ENCODE measurements at places on chromosomes 1 and 21.

DNA sequence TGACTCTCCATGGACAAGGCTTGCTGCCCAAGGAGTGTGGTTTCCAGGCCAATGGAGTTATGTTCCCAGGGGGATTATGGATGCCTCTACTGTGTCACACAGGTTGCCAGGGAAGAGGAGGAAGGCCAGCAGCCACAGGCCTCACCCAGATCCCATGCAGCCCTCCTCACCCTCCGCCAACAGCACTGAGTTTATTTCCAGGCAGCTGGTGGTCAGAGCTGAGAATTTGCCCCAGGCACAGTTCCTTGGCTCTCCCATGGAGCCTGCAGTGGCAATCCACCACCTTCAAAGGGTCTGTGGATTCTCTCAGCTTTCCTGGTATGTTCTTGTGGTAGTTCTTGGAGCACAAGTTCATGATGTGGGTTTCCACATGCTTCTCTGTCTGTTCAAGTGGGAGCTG, 79.2 kb downstream of the NTNG1 start:
- no peak for DNase-seq

GRCh38 chr21:16455526-16455925, 725.7 kb downstream of the USP25 start:
- no peak for DNase-seq

- no peak for DNase-seq
Observed at GRCh38 chr1:53984726-53985125, 33.3 kb downstream of the LDLRAD1 start.

DNA sequence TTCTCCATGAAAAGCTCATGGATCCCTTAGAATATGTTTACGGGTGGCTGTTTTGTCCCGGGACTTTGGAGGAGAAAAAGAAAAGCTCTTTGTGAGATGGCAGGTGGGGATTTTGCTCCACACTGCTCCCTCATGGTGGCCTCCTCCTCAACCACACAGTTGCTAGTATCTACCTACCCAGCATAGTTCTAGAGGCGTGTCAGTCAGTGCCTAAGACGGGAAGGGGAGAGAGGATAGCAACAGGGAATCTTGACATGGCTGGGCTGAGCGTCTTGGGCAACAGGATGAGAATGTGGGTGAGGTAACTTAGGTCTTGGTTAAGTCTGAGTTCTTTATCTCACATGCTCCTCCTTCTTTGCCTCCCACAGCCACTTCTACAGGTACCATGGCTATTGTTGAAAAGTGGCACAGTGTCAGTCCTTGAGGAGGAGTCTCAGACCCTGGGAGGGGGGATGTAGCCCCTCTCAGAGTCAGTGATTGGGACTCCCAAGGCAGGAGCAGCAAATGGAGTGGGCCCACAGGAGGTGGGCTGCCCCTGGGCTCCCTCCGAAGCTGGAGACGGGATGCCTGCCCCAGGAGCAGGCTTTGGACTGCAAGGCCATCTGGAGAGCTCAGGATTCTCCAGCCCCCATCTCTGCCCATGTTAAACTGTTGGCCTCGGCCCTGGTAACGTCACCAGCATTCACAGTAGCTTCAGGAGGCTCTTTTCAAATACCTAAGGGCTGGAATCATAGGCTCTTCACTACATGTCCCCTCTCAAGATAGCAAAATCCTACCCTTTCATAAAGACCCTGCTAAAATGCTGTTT, 75.4 kb downstream of the TENT5C start:
- DNase-seq, result no peak

DNA sequence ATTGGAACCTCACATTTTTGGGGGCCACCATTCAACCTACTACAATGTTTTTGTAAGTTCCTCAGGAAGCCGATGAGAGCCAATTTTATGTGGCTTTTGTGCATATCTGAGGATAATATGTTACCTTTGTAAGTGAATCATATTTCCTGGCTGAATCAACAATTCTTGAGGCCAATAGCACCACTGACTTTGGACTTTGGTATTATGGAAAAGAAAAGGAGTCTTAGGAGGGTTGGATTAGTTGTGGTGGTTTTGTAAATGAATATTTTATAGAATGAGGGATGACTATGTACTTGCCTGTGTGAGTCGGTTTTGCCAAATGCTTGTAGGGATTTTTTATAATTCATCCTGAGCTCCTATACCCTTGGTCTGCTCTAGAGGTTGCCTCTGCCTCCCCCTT, 181.5 kb upstream of the HMGB4 start:
- no peak for DNase-seq

GRCh38 chr1:33182896-33183295, 1.1 kb upstream of the TRIM62 start:
- no peak for DNase-seq

GRCh38 chr1:98516306-98516705, 145.2 kb upstream of the SNX7 start:
- no peak for DNase-seq

GRCh38 chr21:36825658-36826057, 126.7 kb downstream of the SIM2 start:
- peak; percentile 86 for DNase-seq

- no peak for DNase-seq
Observed at GRCh38 chr1:6041432-6042062, 4.1 kb upstream of the KCNAB2 start.

DNA sequence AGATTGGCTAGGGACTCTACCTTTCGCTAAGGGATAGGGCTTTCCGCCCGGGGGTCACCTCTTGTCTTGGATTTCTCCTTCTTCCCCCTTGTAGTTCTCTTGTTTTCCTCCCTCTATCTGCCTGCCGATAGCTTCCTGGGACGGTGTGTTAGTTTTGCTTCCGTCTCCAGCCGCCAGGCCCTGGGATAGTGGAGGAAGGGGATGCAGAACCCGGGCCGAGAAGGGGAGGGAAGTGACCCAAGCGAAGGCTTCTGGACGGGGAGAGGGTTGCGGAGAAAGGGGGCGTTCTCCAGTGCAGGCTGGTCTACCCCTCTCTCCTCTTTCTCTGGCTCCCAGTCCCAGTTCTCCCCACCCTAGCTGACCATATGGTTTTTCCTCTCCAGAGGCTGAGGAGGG, 871 bp downstream of the TUFT1 start:
- peak; percentile 17 for DNase-seq

DNA sequence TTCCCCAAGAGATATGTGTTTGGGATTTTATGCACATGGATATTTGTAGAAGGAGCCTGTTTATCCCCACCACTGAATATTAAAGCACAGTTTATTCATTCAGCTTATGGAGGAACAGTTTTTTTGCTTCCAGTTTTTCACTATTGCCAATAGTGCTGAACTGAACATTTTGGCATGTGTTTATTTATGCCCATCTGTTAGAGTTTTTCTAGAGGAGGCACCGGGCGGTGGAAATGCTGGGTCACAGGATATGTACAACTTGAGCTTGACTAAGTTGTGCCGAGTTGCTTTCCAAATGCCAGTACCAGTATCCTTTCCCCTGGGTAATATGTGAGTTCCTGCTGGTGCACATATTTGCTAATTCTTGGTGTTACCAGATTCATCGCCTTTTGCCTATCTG, 111.3 kb downstream of the GREM2 start:
- no peak for DNase-seq

DNA sequence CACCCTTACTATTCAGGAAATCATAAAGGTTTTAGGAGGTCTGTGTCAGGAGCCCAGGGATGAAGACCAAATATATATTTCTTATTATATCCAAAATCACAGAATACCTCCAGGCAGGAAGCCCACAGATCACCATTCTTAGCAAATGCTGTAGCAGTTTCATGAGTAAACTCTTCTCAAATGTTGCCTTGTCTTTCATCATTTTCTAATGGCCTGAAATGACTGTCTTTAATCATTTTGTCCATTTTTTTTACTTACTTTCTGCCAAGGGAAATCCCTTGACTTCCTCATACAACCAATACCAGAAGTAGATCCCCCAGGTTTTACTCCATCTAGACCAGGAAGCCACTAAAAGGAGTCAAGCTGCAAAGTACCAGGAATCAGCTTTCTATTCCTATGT, 32.4 kb downstream of the PSMG1 start:
- no peak for DNase-seq

GRCh38 chr1:88877382-88877825, 14.0 kb downstream of the GTF2B start:
- DNase-seq, result peak; percentile 6

- DNase-seq, result no peak
Observed at GRCh38 chr1:6823793-6824192, 38.5 kb downstream of the CAMTA1 start.

- DNase-seq, result no peak
Observed at GRCh38 chr1:225617479-225617878, 35.4 kb downstream of the ENAH start.

DNA sequence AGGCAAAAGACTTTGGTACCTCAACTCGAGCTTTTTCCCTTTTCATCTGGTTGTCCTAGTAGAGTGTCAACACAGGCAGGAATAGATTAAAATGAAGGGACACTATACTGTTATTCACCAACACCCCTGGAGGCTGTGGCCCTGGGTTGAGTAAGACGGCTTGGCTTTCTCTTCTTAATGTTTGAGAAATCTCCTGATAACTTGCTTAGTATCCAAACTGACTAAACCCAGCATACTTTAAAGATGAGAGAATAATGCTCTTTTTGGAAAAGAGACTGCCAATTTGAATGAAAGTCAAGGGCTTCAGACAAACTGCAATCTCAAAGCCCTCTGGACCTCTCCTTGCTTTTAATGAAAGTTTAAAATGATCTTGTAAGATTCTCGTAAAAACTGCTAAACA, 2.6 kb upstream of the SLC30A1 start:
- DNase-seq, result no peak

DNA sequence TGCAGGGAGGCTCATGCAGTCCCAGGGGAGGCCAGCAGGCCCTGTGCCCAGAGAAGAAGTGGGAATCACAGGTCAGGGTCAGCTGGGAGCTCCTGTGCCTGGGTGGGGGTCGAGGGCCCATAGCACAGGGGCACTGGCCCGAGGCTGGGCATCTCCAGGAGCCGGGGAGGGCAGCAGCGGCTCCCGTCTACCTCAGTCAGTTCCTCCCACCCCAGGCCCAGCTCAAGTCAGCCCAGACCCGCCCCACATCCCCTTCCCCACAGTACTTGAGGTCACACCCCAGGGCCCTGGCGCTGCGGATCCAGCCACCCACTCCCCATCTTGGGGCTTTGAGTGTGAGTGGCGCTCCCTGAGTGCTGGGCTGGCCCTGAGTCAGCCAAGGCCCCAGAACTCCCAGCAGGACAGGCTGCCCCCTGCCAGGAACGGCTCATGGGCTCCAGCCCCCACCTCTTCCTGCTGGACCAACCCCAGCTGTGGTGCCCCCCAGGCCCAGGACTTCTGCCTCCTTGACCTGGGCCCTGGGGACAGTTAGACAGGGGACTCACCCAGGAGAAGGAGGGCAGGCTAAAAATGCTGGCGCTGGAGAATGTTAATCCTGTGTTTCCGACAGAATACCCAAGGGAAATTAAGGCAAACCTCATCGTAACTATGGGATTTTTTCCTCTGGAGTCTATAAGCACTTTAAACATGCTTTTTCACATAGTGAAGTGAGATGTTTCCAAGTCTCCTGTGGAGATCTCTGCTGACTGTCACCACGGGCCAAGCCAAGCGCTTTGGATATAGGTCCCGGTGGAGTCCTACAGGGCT, 68.8 kb upstream of the COL6A1 start:
- no peak for DNase-seq

- no peak for DNase-seq
Observed at GRCh38 chr1:28172713-28173150, 3.8 kb downstream of the PTAFR start.

DNA sequence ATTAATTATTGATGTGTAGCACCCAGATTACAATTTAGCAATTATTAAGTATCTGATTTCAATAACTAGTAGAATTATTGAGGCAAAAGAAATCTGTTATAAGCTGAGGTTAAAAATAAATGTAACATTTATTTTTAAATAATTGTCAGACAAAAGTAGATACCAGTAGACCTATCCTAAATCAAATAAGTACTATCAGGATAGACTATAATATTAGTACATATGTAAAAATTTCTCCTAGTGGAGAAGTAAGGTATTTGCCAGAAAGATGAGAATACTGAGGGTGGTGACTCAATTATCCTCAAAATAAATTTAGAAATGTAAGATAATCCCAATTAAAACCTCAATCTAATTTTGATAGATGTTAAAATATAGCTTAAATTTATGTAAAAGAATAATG, 377.8 kb upstream of the CHRM3 start:
- no peak for DNase-seq

DNA sequence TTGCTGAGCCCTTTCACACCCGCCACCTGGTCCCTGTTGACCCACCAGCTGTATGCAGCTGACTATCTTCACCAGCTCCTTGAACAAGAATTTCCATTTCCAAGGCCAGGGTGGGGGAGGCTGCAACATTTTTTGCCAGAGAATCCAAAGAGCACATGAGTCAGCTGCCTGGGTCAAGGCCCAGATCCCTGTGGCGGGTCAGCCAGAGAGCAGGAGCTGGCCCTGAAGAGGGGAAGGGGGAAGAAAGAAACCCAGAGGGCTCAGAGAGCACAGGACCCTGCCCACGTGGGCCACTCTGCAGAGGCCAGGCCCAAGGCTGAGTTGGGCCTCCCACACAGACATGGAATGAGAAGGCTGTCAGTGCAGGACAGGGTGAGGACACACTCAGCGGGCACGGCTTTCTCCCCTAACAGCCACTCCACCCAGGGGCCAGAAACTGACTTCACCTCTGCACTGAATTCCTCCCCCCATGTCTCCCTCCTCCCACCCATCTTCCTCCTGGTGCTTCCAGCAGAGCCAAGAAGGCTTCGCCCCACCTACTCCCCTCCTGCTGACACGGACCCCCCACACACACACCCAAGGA, 28.9 kb downstream of the S100A6 start:
- no peak for DNase-seq

- DNase-seq, result no peak
Observed at GRCh38 chr1:54806931-54807611, 5.9 kb upstream of the TTC22 start.

GRCh38 chr21:35189077-35189863, 140.2 kb upstream of the RUNX1 start:
- no peak for DNase-seq

DNA sequence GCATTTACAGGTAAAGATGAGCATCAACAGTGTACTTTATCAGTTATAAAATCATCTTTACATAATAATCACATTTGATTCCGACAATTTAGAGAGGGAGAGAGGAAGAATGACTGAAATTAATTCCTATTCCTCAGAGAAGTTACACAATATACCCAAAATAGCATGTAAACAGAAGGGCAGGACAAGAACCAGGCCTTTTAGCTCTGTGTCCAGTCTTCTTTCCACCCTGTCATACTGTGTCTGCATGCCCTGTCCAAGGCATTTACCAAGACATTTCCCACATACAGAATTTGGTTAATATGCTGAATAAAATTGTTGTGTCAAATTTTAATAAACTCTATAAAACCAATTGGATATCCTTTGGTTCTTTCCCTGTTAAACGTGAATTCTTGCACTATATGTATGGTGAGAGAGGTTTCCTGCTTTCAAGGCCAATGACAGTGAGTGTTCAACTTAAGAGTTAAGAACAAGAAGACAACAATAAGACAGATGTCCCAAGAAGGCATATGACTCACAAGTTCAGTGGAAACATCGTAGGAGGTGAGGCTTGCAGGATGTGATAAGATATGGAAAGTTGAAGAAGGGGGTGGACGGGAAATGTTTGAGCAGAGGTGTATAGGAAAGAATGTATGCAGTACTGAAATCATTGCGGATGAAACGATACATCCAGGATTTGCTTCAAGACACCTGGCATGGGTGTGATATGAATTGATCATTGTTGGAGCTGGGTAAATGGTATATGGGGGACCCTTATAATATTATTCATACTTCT, 20.8 kb downstream of the LRRC8B start:
- no peak for DNase-seq

GRCh38 chr1:213723187-213723586, 264.6 kb upstream of the PROX1 start:
- no peak for DNase-seq

Data from NCI-H146 (cell line).